ENCODE measurements at places on chromosomes 5 and 9. TPM values are rescaled to one million over a fixed set of nuclear protein-coding genes. Genes with fewer than 3 reads are reported as not detected.

The ITK gene
- polyA plus RNA-seq: 169 TPM

The SKP2 gene
- 19.7 TPM for polyA plus RNA-seq

The FOXD4L5 gene
- not detected for polyA plus RNA-seq

The OLFML2A gene
- polyA plus RNA-seq: not detected

The GARIN3 gene
- polyA plus RNA-seq: not detected

The CSF1R gene
- 0.80 TPM for polyA plus RNA-seq

The ANKRD31 gene
- 0.50 TPM for polyA plus RNA-seq

The DMRT3 gene
- polyA plus RNA-seq: not detected

GRCh38 chr5:72109625-72110024 is 2.4 kb downstream of the MAP1B start:
- no peak for DNase-seq

DNA sequence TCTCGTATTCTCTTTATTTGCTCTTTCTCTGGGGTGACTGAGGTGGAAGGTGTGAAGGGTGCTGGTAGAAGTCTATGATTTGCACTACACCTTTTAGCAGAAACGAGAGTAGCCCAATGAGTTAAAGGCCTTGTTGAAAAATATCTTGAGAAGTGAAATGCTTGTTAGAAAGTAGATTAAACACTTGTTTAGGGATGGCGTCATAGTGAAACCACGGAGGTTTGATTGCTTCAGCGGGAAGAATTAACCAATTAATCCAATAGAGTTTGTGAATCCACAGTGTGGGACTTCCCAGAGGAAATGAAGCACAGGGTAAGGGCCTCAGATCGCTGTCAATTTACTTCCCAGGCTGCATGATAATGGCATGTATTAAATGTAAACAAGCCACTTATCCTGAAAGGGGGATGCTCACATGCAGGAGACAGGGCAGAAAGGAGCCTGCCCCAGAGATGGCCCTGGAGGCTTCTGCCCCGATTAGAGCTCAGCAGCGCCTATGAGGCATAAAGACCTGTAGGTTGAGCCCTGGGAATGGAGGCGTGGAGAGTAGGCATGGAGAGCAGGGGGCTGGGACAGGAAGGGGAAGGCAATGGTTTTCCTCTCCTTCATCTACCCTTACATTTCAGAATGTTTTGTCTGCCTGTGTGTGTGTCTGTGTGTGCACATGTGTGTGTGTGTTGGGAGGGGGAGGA is 1.5 kb downstream of the FAM170A start:
- no peak for DNase-seq

- DNase-seq: no peak
Observed at GRCh38 chr5:152089644-152090043, 165.0 kb upstream of the GLRA1 start.

- DNase-seq: no peak
Observed at GRCh38 chr5:158045696-158046095, 186.8 kb upstream of the CLINT1 start.

DNA sequence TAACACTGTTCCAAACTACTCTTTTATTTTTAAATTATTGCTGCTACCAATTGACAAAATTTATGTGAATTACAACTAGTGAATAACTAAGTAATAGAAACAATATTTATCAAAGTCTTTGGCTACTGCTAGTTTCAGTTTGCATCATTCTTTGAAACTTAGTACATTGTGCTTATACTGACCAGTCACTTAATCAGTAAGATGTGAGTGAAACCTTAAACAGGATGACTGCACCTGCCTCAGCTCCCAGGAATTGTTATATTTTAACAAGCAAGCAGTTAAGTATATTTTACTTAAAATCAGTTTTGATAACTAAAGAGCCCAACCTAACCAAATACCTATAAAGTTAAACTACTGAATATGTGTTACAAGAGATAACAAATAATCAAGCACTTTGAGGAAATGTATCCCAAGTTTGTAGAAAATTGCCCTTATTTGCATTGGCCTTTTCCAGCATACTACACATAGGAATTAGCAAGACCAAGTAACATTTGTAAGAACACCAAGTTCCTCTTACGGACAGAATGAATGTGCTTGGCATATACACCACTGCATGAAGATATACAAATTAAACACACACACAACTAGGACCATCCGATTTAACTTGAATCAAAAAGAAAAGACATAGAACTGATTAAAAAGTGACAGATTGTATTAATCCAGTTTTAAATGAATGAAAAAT is 545.5 kb upstream of the DAB2 start:
- DNase-seq: no peak

GRCh38 chr5:151040211-151040747 is 19.9 kb downstream of the GPX3 start:
- DNase-seq: no peak

GRCh38 chr5:82641331-82642003 is 363.3 kb upstream of the RPS23 start:
- DNase-seq: peak; percentile 40

GRCh38 chr5:81790336-81790735 is 39.4 kb upstream of the SSBP2 start:
- DNase-seq: no peak

DNA sequence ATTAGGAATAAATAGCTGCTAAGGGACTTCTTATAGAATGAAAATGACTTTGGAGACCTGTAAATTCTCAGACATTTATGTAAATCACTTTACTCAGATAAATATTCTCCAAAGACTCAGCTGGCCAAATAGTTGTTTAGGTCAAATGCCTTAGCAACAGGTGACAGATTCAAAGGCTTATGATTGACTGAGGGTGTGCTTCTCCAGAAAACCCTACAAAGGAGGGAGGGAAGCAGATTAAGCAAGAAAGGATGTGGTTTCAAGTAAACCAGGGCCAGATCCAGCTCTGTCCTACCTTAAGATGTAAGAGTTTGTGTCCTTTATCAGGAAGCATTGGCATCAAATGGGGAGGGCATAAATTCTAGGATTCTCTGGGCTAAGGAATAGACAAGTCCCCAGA is 433.0 kb downstream of the TLE1 start:
- no peak for DNase-seq

DNA sequence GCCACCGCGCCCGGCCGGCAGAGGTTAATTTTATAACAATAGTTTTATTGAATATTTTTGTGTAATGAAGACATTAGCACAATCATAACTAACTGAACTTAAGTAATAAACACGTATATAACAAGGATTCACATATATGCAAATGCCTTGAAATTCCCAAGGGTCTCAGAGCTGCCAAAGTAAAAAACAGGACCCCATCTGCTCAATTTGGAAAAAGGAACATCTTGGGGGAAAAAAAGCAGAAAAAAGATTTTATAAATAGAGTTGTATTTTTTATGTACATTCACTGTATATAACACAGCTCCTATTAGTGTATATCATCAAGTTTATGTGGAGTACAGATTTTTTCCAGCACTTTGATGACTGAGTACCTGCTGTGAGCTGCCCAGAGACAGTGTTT is 366.7 kb downstream of the BRINP1 start:
- DNase-seq: no peak

- no peak for DNase-seq
Observed at GRCh38 chr9:109122726-109123621, 3.2 kb upstream of the TMEM245 start.

GRCh38 chr5:149895416-149896345 is 48.9 kb downstream of the PDE6A start:
- no peak for DNase-seq

DNA sequence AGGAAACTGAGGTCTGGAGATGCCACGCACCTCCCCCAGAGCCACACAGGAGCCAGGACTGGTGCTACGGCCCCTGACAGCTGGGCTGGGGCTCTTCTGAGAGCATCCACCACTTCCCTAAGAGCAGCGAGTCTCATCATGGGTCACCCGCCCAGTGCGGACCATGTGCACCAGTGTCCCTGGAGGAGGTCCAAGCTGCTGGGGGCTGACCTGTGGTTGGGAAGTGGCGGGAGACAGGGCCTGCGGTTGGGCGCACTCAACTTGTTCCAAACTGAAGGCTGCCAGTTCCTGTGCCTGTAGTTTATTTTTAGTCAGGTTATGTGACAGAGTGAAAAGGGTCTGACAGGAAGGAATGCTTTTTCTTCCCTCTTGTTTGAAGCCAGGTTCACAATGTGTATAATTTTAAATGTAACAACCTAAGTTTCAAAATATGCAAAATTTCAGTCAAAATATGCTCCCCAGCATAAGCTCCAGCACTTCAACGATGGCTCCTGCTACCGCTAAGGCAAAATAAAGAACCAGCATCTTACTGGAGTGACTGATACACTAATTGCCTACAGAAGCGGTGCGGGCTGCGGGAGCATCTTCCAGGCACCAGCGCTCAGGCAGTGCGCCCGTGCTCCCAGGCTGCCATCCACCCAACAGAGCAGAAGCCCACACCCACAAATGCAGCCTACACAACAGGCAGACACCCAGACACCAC is 14.8 kb downstream of the BARHL1 start:
- no peak for DNase-seq

DNA sequence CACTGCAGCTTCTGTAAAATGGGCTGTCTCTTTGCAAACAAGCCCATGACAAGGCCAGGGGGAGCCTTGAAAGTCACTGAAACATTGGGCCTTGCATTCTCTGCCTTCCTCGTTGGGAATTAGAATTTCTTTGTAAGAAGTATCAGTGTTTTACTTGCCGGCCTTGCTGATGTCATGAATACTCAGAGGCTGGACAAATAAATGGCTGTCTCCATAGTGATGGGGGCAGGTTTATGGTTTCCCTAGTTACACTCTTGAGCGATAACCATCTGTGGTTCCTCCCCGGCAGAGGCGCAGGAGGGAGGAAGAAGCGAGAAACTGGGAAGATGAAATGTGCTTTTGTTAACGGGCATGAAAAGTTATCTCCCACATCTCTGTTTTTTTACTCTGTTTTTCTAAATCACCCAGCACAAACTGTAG is 272.7 kb upstream of the PANK3 start:
- no peak for DNase-seq

- DNase-seq: no peak
Observed at GRCh38 chr9:108565651-108566378, 290.0 kb downstream of the ACTL7B start.

- DNase-seq: no peak
Observed at GRCh38 chr5:154110716-154111115, 71.9 kb downstream of the MFAP3 start.

GRCh38 chr5:90878549-90879196 is 320.1 kb downstream of the ADGRV1 start:
- no peak for DNase-seq

DNA sequence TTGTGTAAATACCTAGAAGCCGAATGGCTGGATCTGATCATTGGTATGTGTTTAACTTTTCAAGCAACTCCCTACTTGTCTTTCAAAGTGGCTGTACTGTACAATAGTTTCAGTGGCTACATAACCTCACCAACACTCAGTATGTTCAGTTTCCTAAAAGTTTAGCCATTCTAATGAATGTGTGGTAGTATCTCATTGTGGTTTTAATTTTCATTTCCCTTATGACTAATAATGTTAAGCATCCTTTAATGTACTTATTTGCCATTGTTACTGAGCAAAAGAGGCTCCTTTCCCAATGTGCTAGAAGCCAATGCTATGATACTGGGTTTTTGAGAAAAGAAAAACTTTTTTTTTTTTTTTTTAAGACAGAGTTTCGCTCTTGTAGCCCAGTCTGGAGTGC is 27.8 kb upstream of the ALDOB start:
- no peak for DNase-seq

- DNase-seq: no peak
Observed at GRCh38 chr9:19397845-19398244, 11.0 kb upstream of the ACER2 start.

- DNase-seq: no peak
Observed at GRCh38 chr5:139043157-139043905, 154.8 kb downstream of the SIL1 start.

- no peak for DNase-seq
Observed at GRCh38 chr5:173538654-173539053, 77.8 kb downstream of the BOD1 start.
